ENCODE measurements at places on chromosomes 12 and 14. TPM values are rescaled to one million over a fixed set of nuclear protein-coding genes. Genes with fewer than 3 reads are reported as not detected.
A peak's percentile ranks its signal among the peaks of the same experiment; 100 is the strongest.

DNA sequence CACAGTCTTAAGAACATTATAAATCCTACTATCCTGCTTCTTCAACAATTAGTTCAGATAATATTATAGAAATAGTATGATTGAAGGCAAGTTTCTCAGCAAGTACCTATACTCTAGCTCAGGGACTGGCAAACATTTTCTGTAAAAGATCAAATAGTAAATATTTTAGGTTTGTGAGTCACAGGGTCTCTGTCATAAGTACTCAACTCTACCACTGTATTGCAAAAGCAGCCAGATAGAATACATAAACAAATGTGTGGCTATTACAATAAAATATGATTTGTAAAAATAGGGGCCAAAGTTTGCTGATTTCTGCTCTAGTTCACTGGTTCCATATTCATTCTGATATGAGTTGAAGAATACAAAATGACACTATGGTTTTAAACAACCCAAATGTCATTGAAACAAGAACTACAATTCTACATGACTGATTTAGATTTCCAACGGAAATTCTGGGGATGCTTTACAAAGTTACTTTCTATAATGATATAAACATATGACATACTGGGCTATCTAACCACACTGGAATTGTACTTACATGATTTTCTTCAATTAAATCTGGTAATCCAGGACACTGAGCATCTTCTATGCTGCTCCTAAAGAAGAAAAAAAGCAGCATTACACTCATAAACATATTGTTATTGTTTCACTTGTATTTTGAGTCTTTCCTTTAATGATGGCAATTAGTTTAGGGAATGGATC lies 23.2 kb downstream of the LGALS3 start:
- DNase-seq = no peak

- DNase-seq = no peak
These were observed 96.6 kb downstream of the CDK17 start for GRCh38 chr12:96303653-96304052.

DNA sequence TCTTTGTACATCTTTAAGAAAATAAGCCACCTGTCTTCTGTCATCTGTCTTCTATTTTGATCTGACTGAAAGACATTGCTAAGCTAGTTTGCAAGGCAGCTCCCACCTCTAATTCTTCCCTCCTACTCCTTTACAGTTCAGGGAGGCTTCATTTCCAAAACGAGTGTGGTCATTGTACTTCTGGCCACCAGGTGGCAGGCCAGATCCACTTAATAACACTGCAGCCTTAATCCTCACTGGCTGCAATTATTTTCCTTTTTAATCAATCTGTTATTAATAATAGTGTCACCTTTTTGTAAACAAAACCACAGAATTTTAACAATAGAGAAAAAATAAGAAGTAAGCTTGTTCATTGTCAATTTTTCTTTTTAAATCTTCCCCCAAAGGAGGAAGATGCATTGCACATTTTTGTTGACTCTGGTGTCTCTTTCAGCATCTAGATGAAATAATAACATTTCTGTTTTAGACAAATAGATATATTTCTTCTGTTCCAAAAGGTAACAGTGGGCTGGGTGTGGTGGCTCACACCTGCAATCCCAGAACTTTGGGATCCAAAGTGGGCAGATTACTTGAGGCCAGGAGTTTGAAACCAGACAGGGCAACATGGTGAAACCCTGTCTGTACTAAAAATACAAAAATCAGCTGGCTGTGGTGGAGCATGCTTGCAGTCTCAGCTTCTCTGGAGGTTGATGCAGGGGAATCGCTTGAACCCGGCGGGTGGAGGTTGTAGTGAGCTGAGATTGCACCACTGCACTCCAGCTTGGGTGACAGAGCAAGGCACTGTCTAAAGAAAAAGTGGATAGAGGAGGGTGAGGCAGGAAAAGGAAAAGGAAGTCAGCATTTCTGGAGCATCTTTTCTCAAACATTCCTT lies 23.3 kb downstream of the GABARAPL1 start:
- peak; percentile 26 for DNase-seq

DNA sequence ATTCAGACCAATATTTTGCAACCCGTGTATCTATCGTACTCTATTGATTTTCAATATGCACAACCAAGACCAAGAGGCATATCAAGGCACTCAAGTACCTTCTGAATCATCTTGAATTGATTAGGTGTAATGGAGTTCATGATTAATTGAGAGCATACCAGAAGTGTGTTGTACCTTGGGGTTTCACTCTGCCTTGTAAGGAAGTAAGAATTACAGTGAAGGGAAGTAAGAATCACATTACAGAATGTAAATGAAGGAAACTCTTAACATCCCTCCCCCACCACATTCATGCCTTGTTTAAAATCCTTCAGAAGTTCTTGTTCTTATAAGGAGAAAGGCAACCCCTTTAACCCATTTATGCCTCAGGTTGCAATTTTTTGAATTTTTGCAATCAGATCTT lies 5.4 kb upstream of the MGAT4C start:
- no peak for DNase-seq

GRCh38 chr12:99063182-99063581 lies 418.1 kb downstream of the APAF1 start:
- DNase-seq = no peak

DNA sequence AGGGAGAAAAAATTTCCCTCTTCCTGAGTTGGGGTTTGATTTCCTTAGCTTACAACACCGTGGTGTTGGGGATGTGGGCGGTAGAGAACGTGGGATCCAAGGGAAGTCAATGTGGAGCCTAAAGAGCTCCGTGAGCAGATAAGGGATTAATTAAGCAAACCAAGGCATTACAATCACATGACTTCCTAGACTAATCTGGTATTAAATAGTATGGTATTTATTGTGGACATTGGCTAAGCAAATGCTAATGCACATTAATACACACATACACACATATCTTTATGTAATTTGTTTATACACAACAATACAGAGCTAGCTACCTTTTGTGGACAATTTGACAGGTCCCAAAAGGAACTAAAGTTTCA lies 791 bp upstream of the RNF41 start:
- no peak for DNase-seq

The CCDC177 gene
- polyA plus RNA-seq = 0.05 TPM

DNA sequence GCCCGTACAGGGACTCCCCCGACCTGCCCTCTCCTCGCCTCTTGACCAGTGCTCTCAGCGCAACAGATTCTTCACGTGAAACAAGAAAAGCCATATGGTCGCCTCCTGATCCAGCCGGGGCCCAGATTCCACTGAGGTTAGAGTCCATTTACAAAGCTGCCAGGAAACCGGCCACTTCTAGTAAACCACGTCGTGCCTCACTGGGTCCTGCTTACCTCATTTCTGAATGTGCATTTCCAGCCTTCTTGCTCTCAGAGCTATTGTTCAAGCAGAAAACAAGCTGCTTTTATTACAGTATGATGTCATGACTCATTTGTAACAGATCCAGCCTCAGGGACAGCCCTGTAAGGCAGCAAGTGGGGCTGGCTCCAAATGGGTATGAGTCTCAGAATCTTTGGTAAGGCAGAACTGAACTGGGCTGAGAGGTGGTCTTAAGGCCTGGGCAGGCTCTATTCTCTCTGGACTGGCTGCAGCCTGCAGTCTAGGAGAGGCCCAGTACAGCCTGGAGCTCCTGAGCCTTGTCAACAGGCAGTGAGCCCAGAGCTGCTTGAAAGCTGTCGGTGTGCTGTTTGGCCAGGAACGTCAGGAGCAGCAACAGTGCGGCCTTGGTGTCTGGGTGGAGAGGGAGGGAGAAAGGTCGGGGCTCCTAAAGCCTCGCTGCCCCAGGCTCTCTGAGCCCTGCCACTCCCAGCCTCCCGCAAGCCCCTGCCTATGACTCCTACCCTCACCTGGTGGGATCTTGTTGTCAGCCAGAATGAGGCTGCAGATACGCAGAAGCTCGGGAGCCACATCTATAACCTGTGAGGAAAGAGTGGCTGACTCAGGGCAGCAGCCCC lies 8.3 kb downstream of the REC8 start:
- DNase-seq = peak; percentile 46

- no peak for DNase-seq
These were observed 4.4 kb downstream of the VDR start for GRCh38 chr12:47900131-47901062.

- no peak for DNase-seq
These were observed 5.4 kb upstream of the GPX2 start for GRCh38 chr14:64947710-64948611.

DNA sequence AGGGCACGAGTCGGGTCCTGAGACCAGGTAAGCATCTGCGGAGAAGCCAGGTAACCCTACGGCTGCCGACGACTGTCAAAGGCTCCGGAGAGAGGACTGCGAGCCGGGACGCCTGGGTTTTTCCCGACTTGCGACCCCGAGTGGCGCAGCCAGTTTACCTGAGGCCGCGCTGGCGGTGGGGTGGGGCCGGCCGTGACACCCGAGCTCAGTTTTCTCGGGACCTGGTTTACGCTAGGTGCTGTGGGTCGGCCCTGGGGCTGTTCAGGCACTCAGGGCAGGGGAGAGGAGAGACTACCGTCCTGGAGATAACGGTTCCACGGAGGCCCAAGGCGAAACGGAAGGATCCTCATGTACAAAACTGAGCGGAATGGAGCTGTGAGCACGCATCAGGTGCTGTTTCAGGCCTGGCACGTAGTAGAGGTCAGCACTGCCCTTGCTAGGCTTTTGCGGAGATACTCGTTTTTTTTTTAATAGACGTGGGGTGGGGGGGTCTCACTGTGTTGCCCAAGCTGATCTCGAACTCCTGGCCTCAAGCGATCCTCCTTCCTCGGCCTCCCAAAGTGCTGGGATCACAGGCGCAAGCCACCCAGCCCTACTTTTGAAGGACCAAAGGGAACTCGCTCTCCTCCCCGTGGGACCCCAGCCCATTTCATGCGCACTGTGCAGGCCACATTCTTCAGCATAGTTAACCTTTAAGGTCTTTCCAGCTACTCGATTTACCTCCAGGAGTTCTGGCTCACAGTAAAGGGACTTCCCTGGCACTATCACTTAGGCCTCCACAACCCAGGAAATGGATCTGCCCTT lies 471 bp downstream of the MTRFR start:
- DNase-seq = no peak

The PPP1R1A gene
- 52.6 TPM for polyA plus RNA-seq

The LMO3 gene
- 2.1 TPM for polyA plus RNA-seq

DNA sequence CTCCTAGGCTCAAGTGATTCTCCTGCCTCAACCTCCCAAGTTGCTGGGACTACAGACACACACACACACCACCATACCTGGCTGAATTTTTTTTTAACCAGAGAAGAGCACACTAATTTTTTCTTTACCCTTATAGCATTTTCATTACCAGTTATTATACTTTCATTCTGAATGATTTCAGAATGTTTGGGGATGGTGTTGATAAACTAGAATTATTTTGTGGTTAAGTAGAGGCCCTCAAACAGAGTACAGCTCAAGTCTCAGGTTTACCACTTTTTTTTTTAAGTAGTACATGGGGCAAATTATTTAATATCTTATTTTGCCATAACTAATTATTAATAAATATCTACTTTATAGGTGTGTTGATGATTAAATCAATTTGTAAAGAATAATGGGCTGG lies 86.6 kb downstream of the FUT8 start:
- DNase-seq = no peak

- no peak for DNase-seq
These were observed 3.7 kb downstream of the CLEC4A start for GRCh38 chr12:8127138-8127537.

The LIN7A gene
- polyA plus RNA-seq = 21.8 TPM

GRCh38 chr12:76144245-76144549 lies 59.7 kb upstream of the NAP1L1 start:
- DNase-seq = no peak

DNA sequence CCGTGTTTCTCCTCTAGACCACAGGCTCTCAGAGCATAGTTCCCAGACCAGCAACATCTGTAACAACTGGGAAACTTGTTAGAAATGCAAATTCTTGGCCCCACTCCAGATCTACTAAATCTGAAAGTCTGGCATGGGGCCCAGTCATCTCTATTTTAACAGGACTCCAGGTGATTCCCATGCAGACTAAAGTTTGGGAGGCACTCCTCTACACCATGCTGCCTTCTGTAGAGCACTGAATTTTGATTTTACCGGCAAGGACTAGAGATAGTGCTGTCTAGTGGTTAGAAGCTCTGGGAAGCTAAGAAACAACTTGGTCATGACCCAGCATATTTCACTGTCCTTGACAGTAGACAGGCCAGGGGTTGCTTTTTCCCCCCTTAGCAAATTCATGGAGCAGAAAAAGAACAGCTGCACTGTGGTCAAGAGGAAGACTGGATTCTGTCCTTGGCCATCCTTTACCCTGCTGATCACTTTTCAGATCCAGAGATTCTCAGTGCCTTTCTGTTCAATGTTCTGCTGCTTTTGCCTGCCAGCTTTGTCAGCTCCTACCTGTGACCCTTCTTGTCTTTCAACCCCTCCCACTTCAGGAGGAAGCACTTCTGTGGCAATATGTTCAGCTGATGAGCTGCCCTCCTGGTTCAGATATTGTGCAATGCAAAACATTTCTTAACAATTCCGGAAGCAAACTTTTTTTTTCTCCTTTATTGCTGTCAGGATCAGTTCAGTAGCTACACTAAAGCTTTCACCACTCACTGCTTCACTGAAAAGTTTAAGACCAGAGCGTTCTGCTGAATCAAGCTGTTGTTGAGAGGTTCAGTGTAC lies 133.8 kb upstream of the NUDT4 start:
- DNase-seq = peak; percentile 59

DNA sequence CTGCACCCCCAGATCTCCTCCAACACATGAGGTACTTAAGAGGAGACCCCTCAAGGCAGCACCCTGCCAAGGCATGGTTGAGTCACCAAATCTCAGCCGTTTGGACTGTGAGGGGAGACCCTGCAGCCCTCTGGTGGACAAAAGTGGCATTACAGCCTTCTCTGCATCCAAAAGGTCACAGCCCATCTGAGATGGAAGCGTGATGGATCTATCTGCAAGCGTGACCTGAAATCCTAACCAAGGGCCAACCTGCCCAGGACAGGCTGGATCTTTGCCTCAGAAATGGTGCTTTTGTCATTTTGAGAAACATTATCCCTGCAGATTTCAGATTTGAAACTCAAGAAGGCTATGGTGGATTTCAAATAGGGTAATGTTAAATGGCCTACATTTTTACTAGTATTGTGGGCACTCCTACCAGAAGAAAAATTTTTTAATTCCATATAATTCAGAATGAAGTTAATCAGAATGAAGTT lies 23.7 kb upstream of the DHRS4 start:
- peak; percentile 72 for DNase-seq

- no peak for DNase-seq
These were observed 730.0 kb upstream of the TMEM132C start for GRCh38 chr12:127536833-127537428.

- DNase-seq = no peak
These were observed 189.8 kb upstream of the PRICKLE1 start for GRCh38 chr12:42779186-42779859.

- DNase-seq = no peak
These were observed 49.5 kb downstream of the SUPT16H start for GRCh38 chr14:21334202-21334906.

- no peak for DNase-seq
These were observed 76.7 kb downstream of the NCOR2 start for GRCh38 chr12:124490584-124491305.

The SLC11A2 gene
- polyA plus RNA-seq = 71.9 TPM

DNA sequence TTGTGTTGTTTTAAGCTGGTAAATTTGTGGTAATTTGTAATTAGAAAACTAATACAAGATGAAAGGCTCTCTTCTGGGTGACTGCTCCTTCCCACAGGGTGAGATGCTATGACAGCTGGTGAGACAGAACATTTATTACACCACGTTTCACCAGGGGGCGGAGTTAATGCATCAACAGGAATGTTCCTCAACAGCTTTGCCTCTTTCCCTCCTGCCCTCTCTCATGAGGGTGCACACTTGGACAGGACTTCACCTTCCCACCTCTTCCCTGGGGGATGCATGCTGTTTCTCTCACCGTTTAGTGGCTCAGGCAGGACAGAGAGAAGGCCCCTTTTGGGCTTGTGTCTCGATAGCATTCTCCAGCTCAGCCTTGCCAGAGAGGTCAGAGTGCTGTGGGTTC lies 13.4 kb upstream of the PPP1R1A start:
- no peak for DNase-seq

Data from left kidney (tissue), 8 donors.